ENCODE measurements at places on chromosomes 12 and 14.

DNA sequence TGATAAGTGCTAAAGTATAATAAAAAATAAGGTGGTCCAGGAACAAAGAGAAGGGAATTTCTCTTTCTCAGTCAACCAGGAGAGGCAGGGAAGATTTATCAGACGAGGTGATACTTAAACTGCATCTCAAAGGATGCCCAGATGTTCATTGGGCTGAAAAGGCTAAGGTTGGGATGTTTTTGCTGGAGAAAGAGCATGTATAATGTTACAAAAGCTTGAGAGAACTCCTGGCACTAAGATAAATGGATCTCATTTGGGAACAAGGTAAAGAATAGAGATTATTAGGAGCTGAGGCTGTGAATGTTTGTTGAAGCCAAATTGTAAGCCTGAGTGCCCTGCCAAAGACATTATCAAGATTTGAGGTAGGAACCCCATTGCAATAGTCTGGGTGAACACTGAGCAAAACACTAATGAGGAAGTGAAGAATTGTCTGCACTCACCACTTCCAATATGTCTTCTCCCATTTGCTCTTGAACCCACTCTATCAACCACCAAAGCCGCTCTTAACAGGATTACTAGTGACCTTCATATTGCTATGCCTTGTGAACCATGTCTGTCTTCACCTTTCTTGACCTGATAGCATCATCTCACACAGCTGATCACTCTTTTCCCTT is 149.0 kb upstream of the ARID2 start:
- no peak for DNase-seq

DNA sequence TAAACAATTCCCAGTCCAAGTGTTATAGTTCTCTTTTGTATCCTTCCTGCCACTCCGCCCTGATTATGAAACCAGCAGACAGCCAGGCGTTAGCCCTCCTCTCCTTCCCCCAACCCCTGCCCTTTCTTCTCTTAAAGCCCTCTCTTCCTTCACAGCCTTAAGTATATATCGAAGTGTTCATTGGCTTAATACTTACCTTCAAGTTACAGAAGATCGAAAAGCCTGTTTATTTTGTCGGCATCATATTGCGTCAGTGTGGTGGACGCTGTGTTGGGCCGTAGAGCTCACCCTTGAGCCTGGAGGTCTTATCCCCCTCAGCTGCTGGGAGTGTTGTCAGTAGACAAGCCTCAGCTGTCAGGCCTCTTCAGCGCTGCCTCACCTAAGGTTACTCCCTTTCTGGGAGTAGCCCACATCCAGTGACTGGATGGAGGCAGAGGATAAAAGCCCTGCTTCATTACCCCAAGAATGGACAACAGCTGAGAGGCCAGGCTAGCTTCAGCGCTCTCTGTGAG is 36.2 kb downstream of the CMAS start:
- no peak for DNase-seq

DNA sequence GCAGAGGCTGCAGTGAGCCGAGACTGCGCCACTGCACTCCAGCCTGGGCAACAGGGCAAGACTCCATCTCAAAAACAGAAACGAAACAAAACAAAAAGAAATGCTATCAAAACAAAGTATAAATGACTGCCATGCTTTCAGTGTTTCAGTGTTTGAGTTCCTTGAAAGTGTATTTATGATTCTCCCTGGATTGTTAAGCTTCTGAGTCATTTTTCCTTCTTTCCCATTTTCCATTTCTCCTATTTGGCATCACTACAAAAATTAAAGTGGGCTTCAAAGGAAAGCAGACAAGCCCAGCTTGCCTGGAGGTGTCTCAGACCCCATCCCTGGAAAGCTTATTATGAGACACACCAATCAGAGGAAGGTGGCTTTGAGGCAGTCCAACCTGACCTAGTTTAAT is 35.1 kb downstream of the NIN start:
- DNase-seq = no peak

GRCh38 chr12:113391650-113392337 is 11.9 kb downstream of the SDS start:
- DNase-seq = no peak

DNA sequence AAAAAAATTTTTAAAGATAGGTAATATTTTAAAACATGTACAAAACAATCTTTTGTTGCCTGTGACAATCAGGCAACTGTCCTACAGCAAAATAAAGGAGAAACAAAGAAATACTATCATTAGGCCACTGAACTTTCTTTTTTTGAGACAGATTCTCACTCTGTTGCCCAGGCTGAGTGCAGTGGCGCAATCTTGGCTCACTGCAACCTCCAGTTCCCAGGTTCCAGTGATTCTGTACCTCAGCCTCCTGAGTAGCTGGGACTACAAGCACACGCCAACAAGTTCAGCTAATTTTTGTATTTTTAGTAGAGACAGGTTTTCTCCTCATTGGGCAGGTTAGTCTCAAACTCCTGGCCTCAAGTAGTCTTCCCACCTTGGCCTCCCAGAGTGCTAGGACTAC is 16.6 kb downstream of the RPAP3 start:
- DNase-seq = no peak

DNA sequence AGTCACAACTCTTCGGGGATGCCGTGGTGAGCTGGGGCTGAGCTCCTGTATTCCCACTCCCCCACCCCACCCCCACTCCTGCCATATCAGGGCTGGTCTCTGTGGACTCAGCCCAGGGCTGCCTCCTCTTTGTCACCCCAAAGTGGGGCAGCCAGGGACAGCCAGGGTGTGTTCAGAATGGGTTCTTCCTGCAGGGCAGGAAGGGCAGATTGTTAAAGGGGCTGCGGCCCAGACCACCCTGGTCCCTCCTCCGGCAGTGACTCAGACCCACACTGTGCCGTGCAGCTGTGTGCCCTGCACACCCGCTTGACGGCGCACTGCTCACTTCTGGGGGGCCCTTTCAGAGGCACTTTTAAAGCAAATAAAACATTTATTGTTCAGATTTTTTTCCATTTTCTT is 9.3 kb downstream of the SLC48A1 start:
- DNase-seq = no peak
